ENCODE measurements at places on chromosomes 7 and 10.

DNA sequence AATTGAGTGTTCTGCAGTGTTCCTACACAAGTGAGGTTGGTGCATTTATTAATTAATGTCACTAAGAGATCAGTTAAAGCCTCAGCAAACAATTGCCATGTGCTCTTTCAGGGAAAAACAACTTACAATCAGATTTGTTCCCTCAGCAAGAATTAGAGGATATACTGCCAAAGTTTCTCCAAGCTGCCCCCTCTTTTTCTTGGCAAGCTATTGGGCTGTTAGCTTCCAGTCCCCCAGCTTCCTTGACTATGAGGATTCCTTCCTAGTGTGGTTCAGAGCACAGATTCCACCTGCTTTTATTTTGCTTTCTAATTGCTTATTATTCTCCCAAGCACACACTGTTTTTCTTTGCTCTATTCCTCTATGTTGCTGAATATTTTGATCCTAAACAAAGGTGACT, 112.7 kb downstream of the RBM20 start:
- no peak for DNase-seq

- no peak for DNase-seq
Measured at GRCh38 chr7:42102301-42102700, 134.7 kb downstream of the GLI3 start.

GRCh38 chr7:114148779-114149178, 230.0 kb upstream of the PPP1R3A start:
- no peak for DNase-seq

DNA sequence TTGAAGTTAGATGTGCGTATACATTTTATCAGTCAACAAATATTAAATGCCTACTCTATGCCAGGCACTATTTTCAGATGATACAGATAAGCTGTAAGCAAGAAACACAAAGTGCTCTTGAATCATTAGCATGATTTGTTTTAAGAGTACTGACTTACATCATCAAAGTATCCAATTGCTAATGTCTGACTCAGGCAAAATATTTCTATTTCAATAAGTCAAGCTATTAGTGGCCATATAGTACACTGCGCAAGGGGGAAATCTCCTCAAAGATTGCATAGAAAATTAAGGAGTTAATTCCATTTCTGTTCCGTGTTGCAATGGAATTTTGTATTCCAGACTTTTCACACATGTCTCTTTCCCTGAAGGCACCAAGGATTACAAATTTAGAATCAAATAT, 46.1 kb upstream of the DNAJC1 start:
- DNase-seq, result no peak

DNA sequence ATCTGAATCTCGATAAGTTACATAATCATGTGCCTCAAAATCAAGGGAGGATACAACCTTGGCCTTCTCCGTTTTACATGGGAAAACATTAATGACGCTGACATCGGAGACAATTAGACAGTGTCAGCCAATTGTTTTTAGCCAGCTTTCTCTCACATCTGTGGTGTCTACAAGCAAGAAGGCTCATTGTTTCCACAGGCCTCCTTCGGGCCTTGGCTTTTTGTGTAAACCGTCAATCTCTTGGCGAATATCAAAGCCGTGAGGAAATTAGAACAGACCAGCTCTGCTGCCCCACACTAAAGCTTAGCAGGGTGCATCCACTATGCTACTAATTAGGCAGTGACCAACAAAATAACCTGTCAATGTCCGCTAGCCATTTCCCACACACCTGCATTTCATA, 43.2 kb downstream of the VAX1 start:
- DNase-seq, result no peak

DNA sequence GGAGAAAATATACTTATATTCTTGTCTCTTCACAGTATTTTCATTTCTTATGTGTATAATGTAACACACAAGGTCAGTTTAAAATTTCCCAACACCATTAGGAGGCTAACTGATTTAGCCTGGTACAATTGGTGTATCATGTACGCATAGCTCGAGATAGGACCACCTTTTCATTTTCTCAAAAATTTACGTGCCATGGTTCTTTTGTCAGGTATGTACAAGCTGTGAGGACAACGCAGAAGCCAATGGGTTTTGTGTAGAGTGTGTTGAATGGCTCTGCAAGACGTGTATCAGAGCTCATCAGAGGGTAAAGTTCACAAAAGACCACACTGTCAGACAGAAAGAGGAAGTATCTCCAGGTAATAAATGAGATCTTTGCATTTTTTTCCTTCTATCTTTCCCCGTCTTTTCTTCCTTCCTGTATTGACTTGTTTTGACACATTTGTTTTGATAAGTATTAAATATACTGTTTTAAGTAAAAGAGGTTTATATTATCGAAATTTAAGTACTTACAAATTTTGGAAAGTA, 55.0 kb downstream of the TRIM24 start:
- no peak for DNase-seq

DNA sequence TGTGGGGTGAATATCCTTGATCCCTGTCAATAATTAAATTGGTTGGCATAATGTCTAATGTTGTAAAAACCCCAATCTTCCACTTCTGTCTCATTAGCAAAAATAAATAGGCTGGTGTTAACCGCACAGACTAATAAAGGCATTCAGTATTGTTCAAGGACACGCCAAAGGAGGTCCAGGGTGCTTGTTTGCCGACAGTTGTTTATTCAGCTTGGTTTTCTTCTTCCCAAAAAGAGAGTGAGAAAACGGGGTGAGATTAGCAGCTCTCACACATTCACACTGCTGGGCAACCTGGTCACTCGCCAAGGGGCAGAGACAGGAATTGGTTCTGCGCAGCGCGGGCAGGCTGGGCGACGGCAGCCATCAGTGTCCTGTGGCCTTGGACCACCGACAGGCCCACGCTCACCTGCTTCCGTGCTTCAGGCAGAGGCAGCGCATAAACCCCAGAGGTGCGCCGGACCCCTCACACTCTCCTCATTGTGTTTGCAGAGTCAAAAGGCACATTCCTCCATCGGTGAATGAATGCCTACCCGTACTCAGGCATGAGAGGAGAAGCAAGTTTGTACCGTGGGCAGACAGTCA, 26.2 kb upstream of the LMBR1 start:
- DNase-seq, result no peak

- DNase-seq, result no peak
Measured at GRCh38 chr7:74012842-74013249, 15.1 kb upstream of the ELN start.

DNA sequence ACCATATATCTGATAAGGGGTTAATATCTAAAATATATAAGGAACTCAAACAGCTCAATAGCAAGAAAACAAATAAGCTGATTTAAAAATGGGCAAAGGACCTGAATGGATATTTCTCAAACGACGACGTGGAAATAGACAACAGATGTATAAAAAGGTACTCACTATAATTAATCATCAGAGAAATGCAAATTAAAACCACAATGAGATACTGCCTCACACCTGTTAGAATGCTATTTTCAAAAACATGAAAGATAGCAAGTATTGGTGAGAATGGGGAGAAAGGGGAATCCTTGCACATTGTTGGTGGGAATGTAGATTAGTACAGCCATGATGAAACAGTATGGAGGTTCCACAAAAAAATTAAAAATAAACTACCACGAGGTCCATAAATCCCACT, 163.2 kb downstream of the DKK1 start:
- no peak for DNase-seq

GRCh38 chr7:157769526-157770215, 432.9 kb downstream of the DNAJB6 start:
- no peak for DNase-seq

DNA sequence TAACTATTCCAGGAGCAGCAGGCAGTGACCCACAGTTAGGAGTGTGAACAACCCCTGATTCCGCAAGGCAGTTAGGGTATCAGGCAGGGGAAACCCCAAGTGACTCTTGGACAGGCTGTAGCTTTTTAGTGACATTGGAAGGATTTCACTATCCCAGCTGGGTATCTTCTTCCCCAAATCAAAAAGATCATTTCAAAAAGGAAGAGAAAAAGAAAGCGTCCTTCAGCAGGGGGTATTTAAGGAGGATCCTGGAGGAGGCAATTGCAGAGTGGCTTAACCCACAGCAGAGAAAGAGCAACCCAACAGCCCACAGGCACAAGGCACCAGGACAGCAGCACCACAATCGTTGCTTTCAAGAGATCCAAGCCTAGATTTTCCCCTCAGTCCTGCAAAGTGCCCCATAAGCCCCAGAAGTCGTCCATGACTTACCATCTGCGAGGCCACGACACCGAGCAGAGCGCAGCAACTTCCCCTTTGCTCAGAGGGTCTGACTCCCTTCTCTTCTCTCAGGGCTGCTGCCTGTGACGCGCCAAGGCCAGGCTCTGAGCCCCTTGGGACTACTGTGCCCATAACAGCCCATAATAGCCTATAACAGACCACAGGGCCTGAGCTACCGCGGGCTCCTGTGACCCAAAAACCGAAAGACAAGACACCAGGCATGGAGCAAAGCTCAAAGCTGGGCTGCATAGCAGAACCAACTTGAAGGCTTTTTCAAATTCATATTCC, 19.8 kb downstream of the PIK3AP1 start:
- DNase-seq, result no peak

DNA sequence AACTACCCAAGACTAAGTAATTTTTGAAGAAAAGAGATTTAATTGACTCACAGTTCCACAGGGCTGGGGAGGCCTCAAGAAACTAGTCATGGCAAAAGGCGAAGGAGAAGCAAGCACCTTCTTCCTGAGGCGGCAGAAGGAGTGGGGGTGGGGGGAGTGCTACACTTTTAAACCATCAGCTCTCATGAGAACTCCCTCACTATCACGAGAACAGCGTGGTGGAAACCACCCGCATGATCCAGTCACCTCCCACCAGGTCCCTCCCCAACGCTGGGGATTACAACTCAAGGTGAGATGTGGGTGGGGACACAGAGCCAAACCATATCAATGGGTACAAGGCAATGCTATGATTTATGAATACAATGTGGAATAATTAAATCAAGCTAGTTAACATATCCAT, 241.9 kb downstream of the PTPRN2 start:
- DNase-seq, result no peak

DNA sequence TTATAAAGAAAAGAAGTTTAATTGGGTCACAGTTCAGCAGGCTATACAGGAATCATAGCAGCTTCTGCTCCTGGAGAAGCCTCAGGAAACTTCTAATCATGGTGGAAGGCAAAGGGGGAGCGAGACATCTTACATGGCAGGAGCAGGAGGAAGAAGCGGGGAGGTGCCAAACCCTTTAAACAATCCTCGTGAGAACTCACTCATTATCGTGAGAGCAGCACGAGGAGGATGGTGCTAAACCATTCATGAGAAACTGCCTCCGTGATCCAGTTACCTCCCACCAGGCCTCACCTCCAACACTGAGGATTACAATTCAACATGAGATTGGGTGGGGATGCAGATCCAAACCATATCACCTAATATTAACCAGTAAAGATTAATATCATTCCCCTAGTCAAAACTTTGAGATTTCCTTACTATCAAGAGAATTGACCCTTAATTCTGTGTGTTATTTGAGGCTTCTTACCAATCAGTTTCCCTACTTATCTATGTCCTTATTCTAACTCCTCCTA, 1.6 kb upstream of the SMO start:
- DNase-seq, result no peak

DNA sequence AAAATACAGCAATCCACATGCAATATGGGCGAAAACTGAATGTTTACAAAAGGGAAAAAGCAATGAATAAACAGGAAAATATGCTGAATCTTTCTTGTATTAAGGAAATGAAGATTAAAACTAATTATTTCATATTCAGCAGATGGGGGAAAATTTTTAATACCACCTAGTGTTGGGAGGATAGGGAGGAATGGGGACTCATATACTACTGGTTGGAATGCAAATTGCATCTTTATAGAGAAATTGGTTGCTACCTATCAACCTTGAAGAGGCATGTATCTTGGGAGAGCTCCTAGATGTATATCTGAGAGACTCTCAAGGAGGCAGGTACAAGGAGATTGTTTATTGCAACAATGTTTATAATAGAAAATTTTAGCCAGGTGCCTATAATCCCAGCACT, 101.4 kb downstream of the CREM start:
- no peak for DNase-seq

GRCh38 chr7:69912846-69913245, 314.6 kb downstream of the AUTS2 start:
- DNase-seq, result no peak

GRCh38 chr10:61897671-61898434, 3.6 kb upstream of the ARID5B start:
- DNase-seq, result no peak

- DNase-seq, result no peak
Measured at GRCh38 chr7:66100408-66101050, 14.1 kb upstream of the CRCP start.

DNA sequence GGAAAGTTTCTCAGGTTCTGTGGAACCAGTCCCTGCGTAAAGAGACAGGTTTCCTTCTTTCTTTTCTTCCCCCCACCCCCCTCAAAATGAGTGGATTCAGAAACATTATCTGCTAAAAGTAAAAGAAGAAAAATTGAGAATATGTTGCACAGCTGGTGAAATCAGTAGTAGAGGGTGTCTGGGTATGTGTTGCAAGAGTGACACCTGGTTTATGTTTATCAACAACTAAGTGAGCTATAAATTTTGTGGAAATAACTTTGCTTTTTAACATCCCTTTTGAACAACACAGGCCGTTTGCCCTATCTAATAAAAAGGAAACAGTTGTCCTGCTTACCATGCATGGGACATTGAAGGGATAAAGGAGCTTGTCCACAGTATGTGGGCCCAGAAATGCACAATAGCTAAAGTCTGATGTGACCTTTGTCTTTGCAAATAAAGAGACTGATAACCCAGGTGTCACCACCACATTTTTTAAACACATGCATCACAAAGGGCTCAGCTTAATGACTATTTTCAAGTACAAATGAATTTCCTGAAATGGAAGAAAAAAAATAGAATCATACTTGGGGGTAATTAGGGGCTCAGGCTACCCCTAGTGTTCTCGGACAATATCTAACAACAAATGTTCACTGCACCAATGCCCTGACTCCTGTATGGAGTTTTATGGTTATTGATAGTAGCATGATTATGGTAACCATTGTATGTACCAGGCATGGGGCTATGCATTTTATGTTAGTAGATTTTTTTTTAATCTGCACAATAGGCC, 221.7 kb upstream of the TCF7L2 start:
- no peak for DNase-seq

DNA sequence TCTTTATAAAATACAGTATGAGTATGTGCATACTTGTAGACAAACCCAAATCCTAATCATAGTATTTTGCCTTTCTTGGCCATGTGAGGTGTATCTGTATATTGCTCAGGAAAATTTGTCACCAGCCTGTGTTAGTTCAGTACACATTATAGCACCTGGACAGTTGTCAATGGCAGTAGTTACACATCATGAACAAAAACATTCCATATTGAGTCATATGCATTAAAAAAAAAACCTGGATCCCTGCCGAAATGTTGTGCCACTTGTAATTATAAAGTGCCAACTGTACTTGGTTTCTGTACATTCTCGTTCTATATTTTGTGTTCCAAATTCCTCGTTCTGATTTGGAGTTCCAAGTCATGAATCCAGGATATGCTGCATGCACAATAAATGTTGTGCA, 410.4 kb downstream of the INHBA start:
- DNase-seq, result no peak

- no peak for DNase-seq
Measured at GRCh38 chr10:125120053-125120710, 40.2 kb downstream of the CTBP2 start.

DNA sequence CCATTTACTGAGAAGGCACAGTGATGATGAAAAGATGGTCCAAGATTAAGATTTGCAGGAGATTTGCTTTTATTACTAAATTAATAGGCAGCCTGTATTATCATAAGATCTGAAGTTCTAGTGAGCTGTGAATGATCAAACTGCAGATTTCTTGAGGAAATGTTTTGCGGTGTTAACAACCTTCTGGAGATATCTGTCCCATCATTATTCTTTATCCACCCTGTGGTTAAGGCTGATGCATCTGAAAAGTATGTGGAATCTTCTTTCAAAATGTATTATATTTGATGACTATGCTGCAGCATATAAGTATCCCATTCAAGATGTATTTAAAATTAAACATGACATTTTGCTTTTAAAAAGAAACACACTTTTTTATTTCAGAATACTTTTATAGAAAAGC, 150.3 kb downstream of the POLR1F start:
- no peak for DNase-seq
